ENCODE measurements at places on chromosomes 5 and 9.

GRCh38 chr5:1797103-1797800, 2.4 kb downstream of the MRPL36 start:
- no peak for DNase-seq

- peak; percentile 17 for DNase-seq
These were observed 358.7 kb upstream of the KLF4 start for GRCh38 chr9:107847978-107848964.

- DNase-seq, result peak; percentile 21
These were observed at the start of gene GNG10 for GRCh38 chr9:111661150-111661801. Gene GNG10 (plus strand): TSS chr9:111661605. CDS start chr9:111661635, 30 bp downstream.

DNA sequence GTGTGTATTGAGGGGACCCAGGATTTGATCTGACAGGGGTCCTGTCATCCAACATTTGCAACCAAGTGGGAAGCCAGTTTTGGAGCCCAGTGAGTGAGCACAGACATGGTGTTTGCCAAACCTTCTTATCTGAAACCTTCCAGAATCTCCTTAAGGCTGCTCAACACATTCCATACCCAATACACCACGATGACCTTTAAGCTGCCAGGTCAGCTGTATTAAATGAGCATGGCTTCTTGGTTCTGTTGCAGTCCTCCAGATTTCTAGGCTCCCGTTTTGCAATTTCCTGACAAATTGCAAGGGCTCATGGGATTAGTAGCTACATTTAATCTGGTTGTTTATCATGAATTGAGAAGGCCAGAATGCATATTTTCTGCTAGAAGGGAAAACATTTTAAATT, 124.2 kb upstream of the ATP10B start:
- DNase-seq, result no peak

DNA sequence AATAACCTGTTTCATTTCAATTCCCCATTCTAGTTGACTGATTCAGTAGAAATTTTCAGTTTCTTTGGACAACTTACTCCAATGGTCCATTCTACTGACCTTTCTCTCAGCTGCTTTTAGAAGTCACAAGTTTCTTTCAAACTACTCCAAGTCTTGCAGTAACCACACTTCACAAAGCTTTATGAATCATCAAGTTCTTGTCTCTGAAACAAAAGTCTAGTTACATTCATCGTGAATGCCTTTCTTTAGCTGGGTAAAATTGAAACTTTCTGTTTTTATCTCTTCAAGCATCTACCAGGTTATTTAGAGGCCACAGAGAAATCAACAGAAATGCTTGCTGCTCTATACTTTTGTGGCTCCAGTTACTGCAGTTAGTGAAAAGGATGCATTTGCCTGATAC, 405.4 kb downstream of the TMEM232 start:
- peak; percentile 9 for DNase-seq

DNA sequence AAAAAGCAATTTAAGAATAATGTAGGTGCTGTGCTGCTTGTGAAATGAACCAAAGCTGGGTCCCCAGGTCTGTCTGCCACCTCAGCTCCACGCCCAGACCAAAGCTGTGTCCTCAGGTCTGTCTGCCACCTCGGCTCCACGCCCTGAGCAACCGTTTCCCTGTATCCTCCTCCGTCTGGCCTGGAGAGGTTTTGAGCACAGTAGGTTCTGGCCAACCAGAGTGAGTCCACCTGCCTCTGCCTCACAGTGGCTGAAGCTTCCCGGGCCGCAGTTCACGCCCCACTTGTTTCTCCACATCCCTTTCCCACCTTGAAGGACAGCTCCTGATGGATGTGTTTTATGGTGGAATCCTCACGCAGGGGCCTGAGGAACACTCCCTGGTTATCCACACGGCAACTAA, 120.5 kb downstream of the ADAMTS2 start:
- no peak for DNase-seq

DNA sequence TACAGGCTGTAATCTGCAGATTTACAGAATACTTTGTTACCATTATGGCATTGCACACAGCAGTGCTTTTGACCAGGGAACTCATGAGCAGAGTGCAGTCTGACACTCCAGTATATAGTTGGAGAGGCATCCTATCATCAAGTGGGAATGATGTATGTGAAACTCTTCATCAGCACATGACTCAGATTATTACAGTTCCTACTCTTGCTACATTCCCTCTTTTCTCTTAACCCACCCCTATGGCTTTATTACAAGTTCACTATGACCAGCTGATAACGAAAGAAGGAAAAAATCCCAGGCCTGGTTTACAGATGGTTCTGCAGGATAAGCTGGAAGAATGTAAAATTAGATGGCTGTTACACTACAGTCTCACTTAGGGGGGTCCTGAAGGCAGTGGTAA, 385.9 kb downstream of the RASEF start:
- DNase-seq, result no peak

GRCh38 chr5:123505633-123506032, 6.3 kb upstream of the CSNK1G3 start:
- no peak for DNase-seq

- no peak for DNase-seq
These were observed 496.2 kb downstream of the ARHGEF28 start for GRCh38 chr5:74122175-74122574.

DNA sequence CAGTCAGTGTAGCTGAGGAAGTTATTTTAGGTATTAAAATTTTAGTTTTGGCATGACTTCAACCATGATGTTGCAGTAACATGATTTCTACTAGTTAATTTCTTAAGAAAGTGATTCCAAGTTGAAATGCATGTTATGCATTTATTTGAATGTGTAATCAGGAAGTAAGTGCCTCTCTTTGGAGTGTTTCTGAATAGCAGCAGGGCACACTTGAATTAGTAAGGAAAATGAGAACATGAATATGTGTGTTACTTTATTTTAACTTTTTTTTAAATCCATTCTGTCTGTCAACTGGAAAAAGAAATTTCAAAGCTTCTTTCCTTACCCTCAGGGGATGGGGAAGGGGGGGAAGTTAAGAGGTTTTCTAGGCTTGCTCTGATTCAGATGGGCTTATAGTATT, 40.4 kb downstream of the CTNNA1 start:
- no peak for DNase-seq

- no peak for DNase-seq
These were observed 2.5 kb downstream of the TGFBR1 start for GRCh38 chr9:99107421-99107820.

DNA sequence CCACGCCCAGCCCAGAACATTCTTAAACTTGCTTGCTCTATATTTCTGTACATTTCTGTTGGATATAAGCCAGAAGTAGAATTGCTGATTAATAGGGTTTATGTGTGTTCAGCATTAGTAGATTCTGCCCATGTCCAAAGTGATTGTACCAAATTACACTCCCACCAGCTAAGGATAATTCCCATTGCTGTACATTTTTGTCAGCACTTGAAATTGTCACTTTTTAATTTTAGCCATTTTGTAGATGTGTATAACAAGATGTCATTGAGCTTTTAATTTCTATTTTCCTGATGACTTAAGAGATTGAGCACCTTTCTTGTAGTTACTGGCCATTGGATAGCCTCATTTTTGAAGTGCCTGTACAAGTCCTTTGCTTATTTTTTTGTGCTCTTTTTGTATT, 46.4 kb downstream of the AQP7 start:
- no peak for DNase-seq

GRCh38 chr5:32223972-32224609, 50.0 kb upstream of the GOLPH3 start:
- peak; percentile 31 for DNase-seq

- DNase-seq, result no peak
These were observed 262.7 kb downstream of the DEPDC1B start for GRCh38 chr5:60437308-60437707.

DNA sequence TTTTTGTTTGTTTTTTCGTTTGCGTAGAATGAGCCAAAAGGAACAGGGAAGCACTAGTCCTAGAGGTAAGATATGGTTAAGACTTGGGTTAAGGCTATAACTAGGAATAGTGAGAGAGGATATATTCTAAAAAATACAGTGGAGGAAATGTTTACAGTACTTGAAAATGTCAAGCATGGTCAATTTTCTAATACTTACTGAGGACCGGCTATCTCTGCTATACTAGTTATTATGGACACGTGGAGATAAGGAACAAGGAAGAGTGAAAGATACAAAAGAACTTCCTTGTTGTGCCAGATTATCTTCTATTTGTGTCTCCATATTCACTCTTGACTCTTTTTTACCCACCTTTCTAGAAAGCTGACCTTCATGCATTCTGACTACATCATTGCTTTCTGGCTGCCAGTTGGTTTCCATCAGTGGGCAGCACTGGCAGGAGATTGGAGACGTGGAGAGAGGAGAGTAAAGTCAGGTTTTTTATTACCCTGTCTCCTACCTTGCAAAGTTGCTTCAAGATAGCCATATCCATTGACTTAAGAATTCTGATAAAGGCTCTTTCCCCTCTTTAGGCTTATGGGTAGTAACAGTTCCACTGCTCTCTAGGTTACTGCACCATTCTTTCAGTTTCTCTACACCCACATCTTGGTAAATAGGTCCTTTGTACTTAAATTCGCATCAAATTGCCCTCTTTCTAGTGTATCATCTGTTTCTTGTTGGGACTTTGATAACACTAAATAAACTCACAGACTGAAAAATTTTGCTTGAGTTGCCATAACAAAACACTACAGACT, 9.0 kb upstream of the RFX3 start:
- no peak for DNase-seq

GRCh38 chr9:135243201-135244190, 156.0 kb downstream of the OLFM1 start:
- no peak for DNase-seq

GRCh38 chr5:125410537-125411070, 664.2 kb upstream of the ZNF608 start:
- no peak for DNase-seq

DNA sequence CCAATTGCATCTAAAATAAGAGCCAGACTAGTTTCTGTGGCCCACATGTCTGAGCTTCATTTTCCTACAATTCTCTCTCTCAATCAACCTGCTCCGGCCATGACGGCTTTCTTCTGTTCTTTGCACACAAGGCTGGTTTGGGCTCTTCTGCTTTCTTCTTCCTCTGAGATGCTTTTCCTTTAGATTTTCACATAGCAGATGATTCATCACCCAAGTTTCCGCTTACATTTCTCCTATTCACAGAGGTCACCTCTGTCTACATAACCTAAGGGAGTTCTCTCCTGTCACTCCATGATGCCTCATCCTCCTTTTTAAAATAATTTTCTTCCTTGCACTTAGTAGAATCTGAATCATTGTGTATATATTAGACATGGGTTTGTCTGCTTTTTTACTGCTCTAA, 334.6 kb upstream of the TUSC1 start:
- DNase-seq, result peak; percentile 10

DNA sequence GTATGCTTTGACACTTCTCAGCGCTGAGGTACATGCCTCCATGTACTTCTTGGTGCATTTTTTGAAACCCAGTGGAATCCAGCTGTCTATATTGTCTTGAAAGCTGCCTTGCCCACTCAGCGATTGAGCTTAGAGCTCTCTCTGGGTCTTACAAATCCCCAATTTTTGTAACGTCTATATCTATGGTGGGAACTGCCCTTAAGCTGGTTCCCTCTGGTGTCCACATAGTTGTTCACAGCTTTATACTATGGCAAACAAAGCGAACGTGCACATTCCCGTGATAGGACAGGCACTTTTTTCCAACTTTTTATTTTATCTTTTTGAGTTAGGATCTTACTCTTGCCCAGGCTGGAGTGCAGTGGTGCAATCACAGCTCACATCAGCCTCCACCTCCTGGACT, 20.9 kb downstream of the CDHR2 start:
- no peak for DNase-seq

- no peak for DNase-seq
These were observed 131.7 kb upstream of the GPR151 start for GRCh38 chr5:146647656-146648199.

DNA sequence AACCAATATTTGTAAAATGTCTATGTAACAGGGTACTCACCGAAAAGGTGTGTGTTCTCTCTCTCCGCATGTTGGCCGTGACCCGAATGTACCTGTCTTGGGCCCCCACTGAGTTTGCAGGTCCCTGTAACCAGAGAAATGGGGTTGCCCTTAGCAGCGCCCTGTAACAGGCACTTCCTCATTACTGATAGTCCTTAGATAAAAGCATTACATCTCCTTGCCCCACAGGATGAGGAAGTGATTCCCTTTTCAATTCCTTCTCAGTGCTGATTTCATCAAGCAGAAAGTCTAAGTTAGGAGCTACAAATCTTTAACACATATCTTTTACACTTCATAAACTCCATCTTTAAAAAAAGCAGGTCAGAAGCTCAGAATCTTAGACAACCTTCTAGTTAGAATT, 15.2 kb upstream of the HMHB1 start:
- no peak for DNase-seq

GRCh38 chr5:2241842-2242241, 359.1 kb upstream of the IRX4 start:
- no peak for DNase-seq
